ENCODE measurements at places on chromosomes 12 and 14.

GRCh38 chr14:24013654-24014514 is 25.2 kb downstream of the DHRS4L2 start:
- DNase-seq, result no peak

GRCh38 chr12:66438601-66439000 is 136.3 kb downstream of the HELB start:
- no peak for DNase-seq

DNA sequence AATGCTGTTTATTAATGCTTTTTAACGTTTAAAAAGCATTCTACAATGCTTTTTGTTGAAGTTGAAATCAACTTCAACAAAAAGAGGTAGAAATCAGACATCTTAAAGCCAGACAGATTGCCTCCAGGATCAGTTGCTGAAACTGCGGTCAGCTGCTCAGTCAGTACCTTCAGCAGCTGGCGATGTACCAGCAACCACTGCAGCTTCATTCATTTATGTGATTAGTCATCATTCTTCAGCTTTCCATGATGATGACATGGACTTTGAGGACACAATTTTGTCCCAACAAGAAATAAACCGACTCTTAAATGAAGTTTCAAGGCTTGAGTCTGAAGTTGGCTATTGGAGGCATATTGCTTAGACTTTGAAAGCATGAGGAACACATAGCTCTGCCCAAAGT is 31.5 kb upstream of the NUAK1 start:
- no peak for DNase-seq

DNA sequence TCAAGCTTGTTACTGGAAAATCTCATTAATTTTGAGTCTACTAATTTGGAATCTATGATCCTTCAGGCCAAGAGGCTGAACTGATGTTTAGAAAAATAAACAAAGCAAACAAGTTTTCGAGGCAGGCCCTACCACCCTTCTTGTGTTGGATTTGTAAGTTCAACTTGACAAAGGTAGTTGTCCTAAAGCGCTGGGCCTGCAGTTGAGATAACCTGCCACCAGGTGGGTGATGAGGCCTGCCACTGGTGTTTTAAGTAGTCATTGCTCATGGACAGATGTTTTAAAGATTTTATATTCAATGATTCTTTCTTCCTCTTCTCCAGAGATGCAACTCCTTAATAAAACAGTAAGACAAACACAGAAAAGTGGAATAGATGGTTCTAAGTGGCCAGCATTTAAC is 19.4 kb downstream of the ACVRL1 start:
- DNase-seq, result peak; percentile 29

DNA sequence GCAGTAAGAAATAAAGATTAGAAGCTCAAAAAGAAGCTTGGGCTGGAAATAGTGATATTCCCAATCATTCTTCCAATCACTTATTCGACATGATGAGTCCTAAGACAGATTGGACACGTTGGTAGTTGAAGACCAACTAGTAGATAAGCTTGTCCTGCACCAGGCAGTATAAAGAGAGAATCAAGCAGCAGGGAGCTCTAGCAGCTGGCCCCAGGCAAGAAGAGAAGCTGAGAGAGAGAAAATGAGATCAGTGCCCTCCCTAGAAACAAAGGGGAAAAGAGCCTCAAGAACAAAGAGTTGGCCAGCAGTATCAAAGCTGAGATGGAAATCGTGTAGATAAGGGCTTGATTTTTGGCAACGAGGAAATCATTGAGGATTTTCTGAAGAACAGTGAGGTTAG is 20.6 kb downstream of the RASSF8 start:
- no peak for DNase-seq

DNA sequence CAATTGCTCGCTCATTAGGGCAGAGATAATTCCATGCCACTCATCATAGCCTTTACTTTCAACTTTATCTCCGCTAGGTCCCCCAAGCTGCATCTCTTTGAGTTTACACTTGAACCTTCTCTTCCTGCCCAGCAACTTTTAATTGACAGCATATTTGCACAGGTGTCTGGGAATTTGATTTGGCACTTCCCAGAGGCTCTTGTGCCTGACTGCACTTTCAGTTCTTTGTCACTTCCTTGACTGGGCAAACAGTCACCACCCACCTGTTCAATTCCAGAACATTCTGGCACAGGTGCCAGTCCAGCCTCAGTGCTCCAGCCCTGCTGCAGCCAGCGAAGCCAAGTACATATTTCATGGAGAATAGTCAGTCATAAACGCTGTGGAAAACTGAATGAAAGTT is 110.1 kb upstream of the LRIG3 start:
- DNase-seq, result no peak

DNA sequence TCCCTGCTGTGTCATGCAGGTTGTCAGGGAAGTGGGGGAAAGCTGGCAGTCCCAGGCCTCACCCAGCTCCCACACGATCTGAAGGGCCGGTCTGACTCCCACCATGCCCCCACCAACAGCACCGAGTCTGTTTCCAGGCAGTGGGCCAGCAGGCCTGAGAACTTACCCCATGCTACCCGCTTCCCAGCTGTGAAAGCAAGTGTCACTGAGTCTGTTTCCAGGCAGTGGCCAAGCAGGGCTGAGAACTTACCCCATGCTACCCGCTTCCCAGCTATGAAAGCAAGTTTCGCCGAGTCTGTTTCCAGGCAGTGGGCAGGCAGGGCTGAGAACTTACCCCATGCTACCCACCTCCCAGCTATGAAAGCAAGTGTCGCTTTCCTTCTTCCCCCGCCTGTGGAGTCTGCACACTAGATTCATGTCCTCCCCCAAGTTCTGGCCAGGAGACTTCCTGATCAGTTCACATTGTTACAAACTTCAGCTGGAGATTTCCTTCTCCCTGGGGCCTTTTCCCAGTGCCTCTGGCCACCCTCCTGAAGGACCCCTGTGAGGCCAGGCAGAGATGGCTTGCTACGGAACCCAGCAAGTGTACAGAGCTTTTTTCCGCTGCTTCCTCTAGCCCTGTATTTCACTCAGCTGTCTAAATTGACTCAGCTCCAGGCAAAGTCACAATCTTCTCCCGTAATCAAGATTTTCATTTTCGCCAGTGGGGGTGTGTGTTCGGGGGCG is 435.4 kb downstream of the TMTC2 start:
- no peak for DNase-seq

DNA sequence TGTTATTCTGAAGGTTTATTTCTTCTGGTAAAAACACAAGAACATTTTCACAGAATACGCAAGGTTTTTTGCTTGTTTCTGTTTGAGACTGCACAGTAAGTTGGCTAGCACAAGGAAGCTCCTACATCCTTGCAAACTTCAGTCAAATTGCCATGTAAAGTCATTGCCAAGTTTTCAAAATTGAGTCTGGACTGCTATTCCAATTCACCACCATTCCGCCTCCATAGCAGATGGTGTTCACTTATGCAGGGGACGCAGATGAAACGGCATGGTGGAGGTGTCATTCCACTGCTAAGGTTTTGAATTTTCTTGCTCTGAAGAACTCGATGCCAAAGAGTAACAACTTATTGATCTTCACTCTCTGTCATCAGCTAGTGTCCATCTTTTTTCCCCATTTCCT is 303.9 kb upstream of the SYT1 start:
- DNase-seq, result no peak

DNA sequence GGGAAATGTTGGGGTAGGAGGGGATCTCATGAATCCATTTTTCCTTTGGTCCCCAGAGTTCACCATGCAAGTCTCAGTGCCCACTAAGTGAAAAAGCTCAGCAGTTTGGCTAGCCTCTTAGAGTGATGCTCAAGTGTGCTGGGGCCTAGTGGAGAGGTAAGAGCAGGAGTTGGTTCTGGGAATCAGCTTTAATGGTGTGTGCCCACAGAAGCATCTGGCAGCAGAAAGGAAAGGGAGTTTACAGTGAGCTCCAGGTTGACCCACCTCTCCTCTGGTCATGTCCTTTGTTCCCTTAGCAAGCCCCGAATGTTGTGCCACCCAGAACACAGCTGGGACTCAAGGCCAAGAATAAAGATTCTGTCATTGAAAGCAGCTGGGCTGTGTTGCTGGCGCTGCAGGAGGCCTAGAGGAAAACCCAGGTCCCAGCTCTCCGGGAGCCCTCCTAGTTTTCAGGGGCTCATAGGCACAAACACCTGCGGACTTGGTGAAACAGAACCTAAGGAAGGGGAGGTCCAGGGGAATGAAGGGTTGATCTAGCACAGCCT is 320.8 kb downstream of the ZFP36L1 start:
- no peak for DNase-seq

GRCh38 chr12:64600164-64600561 is 10.1 kb upstream of the RASSF3 start:
- DNase-seq, result no peak

- DNase-seq, result peak; percentile 18
Observed at GRCh38 chr12:39173726-39174125, 268.3 kb upstream of the CPNE8 start.

DNA sequence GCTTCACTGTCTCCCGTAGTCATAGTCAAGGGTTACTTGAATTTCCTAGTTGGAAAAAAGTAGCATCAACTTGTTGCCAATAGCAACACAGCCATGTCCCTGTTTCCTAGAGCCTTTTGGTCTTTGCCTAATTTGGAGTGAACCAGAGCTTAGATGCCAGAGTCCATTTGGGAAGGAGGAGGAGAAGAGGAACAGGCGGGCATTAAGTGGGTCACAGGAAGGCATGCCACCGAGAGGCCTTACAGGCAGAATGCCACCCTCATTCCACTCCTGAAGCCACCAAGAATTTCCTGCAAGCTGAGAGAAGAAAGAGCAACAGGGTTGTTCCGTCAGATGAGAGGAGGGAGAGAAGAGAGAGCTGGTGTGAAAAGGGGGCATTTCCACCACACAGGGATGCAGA is 339.5 kb downstream of the DPF3 start:
- no peak for DNase-seq

DNA sequence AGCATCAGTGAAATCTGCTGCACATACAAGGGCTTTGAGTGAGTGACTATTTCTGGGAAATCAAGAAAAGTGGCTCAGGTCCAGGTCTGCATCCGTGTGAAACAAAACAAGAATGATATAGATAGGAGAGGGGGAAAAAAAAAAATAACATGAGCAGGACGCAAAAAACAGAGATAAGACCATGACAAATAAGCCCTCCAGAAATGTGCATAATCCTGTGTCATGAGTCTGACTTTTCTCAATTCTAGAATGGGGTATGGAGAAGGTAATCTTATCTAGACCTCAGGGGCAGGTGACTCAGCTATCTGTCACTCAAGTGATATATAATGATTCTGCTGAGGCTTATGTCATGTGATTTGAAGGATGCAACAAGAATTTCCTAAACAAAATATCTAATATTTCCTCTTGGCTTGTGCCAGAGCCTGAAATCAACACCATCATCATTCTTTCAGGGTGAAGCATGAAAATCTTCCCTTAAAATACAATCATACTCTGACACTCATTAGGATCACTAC is 250.0 kb downstream of the PHLDA1 start:
- DNase-seq, result no peak

DNA sequence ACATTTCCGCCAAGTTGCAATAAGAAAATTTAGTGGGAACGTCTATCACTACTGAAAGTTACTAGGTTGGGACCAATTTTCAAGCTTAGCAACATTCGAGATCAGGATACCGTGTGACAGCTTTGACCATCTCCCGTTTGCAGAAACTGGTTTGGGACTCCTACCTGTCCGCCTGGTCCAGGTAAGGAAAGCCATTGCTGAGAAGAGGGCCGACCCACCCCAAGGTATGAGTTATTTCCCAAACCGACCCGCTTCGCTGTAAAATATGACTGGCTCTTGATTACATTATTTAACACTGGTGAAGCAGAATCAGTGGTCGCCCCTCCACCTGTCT is 271 bp downstream of the DNAI7 start:
- no peak for DNase-seq

- no peak for DNase-seq
Observed at GRCh38 chr12:18837025-18837424, 99.1 kb downstream of the CAPZA3 start.

GRCh38 chr12:28242496-28243309 is 52.4 kb downstream of the CCDC91 start:
- DNase-seq, result no peak

DNA sequence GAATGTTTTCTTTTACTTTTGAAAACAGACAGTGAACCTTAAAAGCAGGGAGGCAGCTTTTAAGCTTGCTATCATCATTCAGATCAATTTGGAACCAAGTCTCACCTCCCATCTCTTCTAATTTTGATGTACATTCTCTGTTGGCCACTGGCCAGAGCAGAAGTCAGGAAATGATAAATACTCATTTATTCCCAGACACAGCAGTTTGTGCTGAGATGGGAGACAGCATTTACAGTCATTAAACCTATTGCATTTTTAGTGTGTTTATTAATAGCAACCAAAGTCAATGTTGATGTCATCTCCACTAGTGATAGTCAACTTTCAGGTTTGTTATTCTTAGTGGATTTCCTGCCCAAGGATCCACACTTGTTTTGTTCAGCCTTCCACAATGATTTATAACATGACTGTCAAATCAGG is 320.0 kb upstream of the ATP2B1 start:
- peak; percentile 10 for DNase-seq

DNA sequence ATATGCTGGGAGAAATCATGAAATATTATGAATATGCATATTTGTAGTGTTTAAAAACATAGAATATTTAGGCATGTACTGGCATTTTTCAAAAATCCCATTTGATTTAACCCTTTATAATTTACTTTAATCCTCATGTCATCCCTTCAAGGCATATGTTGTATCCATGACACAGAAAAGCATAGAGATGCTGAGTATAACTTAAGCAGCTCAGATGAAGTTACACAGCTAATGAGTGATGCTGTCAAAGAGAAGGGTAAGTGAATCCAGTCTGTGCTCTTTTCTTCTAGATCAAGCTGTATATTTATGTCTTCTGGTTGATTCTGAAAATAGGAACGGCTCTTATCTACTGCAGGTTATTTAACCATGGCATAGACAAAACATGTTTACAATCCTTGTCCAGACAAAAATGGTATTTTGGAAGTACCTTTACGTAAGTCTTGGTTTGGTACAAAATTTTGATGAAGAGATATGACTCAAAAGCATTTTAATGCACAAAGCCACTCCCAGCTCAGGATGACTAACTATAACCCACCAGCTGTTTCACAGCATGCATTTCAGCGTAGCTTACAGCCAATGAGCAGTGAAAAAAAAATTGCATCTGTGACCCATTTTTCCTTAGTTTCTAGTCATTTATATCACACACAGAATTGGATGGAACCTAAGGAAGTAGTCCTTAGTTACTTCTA is 201.7 kb downstream of the STXBP6 start:
- DNase-seq, result no peak

DNA sequence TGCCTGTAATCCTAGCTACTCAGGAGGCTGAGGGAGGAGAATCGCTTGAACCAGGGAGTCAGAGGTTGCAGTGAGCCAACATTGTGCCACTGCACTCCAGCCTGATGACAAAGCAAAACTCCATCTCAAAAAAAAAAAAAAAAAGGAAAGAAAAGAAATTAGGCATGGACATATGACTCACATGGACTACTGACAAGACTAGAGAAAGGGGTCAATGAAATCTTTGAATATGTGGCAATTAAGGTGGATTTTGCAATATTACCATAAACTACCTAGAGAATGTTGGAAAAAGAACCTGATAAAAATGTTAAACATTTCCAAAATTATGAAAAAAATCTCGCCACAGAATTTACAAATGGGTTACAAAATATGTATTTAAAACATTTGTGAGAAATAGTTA is 873.6 kb downstream of the C12orf50 start:
- no peak for DNase-seq

GRCh38 chr12:119171691-119172425 is 6.9 kb upstream of the HSPB8 start:
- no peak for DNase-seq

All from GM06990 (cell line).